ENCODE measurements at places on chromosomes 7 and 10. TPM values are rescaled to one million over a fixed set of nuclear protein-coding genes. Genes with fewer than 3 reads are reported as not detected.

DNA sequence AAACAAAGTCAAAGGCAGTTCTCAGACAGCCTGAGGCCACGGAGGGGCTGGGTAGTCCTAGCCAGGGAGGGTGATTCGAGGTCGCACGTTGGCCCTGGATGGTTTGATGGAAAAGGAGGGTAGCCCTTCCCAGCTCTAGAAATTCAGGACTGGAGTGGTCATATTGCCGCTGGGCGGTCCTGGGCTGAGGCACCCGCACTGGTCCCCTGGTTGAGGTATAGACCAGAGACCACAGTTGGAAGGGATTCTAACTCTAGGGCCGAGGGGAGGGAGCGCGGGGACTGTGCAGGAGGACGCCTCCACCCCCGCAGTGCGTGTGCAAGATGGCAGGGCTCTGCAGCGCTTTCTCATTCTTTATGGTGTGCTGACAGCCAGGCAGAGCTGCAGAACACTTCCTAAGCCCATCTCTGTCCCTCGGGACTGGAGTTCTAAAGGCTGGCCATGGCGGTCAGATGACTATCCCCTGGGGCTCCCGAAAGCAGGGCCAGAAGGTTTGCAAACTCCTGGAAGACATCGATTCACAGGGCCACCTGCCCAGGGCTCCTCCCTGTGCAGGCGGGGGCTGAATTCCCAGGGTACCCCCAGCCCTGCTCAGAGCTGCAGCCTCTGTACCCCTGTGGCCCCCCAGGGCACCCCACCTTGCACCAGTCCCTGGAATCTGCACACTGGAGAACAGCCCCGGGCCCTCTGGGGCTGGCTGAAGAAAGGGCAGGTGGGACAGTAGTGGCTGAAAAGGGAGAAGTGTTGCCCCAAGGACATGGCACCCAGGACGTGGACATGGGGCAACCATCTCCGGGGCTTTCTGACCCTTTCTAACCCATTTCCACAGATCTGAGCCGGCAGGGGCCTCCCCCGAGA is 51.0 kb upstream of the ELN start:
- no peak for DNase-seq

The HMX3 gene
- not detected for polyA plus RNA-seq

The CHAT gene
- polyA plus RNA-seq, result not detected

DNA sequence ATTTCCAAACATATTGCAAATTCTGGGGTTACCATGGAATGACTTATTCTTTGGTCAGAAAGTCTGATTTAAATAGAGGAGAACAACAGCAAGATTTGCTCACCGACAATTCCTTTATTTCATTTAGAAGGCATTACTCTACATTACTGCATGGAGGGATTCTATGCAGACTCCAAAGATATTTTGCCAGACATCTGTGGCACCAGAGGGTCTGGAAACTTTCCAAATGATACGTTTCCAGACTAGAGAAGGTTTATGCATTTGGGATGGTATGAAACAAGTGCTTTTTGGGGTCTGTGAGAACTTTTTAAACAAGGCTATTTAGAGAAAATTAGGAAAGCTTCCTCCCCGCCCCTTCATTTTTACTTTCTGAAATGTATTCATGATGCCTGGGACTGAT is 125.3 kb downstream of the SAMD9 start:
- DNase-seq, result no peak

DNA sequence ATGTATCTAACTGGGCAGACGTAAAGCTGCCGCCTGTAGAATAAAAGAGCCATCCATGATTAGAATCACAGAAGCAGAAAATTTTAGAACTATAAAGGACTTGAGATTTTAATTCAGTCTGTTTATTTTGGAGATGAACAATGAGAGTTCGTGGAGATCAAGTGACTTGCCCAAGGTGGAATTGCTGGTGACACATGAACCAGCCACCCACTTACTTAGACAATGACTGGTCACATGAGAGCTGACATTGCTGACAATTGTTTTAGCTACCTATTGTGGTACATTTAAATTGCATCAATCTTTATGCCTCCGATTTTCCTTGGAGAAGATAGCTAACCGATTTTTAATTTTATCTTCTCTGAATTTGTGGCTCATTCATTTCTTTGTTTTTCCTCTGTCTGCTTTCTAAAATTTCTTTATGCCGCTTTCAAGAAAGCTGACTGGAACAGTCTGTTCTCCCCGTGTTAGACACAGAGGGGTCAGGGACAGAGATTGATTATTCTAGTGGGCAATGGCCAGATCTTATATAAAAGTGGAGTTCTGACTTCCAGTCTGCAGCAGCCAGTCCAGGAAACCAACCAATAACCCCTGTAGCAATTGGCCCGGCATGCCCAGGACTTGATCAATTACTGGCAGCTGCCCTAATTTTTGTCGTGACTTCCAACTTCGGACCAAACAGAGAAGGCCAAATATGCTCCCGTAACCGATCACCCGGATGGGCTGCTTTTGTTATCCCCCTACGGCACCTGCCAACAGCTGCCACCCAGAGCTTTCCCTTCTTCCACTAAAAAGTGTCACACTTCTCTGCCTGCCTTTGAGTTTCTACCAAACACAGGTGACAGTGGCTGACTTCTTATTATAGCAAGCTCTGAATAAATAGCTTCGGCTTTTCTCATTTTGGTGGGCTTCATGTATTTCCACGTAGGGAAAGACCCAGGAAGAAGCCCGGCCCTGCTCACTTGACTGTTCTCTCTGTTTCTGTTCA is 241.6 kb downstream of the CAMK1D start:
- DNase-seq, result no peak

GRCh38 chr7:28168393-28169158 is 12.0 kb downstream of the JAZF1 start:
- DNase-seq, result no peak

The PTN gene
- 100 TPM for polyA plus RNA-seq

Measured in muscle of arm (tissue), 14 donors.